ENCODE measurements at places on chromosomes 3 and 15. TPM values are rescaled to one million over a fixed set of nuclear protein-coding genes. Genes with fewer than 3 reads are reported as not detected.

GRCh38 chr3:100880072-100880471, 113.1 kb downstream of the ABI3BP start:
- H3K36me3 ChIP-seq: no peaks in the 10 kb centered on the region
- no peaks in the 10 kb centered on the region for H3K4me1 ChIP-seq
- H3K4me3 ChIP-seq: no peak overlapping the region
- H3K27ac ChIP-seq: no peak overlapping the region
- H3K27me3 ChIP-seq: peaks cover 2% of the 10 kb centered on the region
- no peak for DNase-seq

DNA sequence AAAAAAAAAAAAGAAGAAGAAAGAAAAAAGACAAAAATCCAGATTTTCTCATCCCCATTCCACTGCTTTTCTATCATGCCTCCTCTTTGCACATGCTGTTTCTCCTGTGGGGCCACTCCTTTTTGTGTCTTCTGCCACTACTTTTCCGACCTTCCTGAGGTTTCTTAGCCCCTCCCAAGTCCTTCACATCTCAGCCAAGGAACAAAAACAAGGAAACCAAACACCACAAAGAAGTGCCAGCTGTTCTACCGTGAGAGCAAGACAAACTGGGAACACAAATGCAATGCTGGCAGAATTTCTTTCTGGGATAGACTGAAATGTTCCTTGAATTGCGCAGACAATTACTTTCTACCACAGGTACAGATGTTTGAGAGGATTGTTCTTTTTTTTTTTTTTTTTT, 83.2 kb downstream of the MB21D2 start:
- no peak overlapping the region for H3K4me3 ChIP-seq
- no peaks in the 10 kb centered on the region for H3K27me3 ChIP-seq
- no peaks in the 10 kb centered on the region for H3K36me3 ChIP-seq
- H3K27ac ChIP-seq: no peak overlapping the region
- no peak for DNase-seq

The XCR1 gene
- polyA plus RNA-seq: not detected

The PAQR5 gene
- polyA plus RNA-seq: not detected

The SKOR1 gene
- polyA plus RNA-seq: not detected

- no peak overlapping the region for H3K4me3 ChIP-seq
- H3K27ac ChIP-seq: no peak overlapping the region
- no peak for DNase-seq
- no peaks in the 10 kb centered on the region for H3K36me3 ChIP-seq
Observed at GRCh38 chr3:43423142-43423541, 136.8 kb downstream of the SNRK start.

DNA sequence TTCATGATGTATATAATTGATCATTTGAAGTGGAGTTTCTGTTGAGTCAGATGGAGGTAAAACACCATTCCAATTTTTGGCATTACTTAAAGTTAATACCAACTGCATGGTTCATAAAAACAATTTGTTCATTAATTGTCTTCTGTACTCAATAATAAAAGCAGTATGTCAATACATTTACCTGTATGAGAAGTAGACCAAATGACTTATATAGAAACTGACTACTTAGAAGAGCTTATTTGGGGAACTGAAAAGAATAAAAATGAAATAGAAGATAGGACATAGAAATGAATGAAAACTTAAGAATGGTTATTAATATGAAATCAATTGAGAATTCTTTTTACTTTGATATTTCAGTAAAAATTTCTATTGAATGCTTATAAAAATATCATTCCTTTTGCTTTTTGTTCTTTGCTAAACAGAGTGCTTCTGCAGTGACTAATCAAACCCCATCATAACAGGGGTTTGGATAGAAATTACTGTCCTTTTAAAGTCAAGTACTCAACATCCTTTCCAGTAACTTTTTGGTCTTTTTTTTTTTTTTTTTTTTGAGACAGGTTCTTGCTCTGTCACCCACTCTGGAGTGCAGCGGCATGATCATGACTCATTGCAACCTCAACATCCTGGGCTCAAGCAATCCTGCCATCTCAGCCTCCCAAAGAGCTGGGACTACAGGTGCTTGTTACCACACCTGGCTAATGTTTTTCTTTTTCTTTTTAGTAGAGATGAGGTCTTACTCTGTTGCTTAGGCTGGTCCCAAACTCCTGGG, 6.5 kb upstream of the CRYBG3 start:
- no peak overlapping the region for H3K27ac ChIP-seq
- peaks cover 2% of the 10 kb centered on the region for H3K27me3 ChIP-seq
- H3K4me1 ChIP-seq: no peaks in the 10 kb centered on the region
- peak; percentile 81 for DNase-seq
- no peak overlapping the region for H3K4me3 ChIP-seq
- H3K36me3 ChIP-seq: no peaks in the 10 kb centered on the region

The CRYBG3 gene
- 1.1 TPM for polyA plus RNA-seq

DNA sequence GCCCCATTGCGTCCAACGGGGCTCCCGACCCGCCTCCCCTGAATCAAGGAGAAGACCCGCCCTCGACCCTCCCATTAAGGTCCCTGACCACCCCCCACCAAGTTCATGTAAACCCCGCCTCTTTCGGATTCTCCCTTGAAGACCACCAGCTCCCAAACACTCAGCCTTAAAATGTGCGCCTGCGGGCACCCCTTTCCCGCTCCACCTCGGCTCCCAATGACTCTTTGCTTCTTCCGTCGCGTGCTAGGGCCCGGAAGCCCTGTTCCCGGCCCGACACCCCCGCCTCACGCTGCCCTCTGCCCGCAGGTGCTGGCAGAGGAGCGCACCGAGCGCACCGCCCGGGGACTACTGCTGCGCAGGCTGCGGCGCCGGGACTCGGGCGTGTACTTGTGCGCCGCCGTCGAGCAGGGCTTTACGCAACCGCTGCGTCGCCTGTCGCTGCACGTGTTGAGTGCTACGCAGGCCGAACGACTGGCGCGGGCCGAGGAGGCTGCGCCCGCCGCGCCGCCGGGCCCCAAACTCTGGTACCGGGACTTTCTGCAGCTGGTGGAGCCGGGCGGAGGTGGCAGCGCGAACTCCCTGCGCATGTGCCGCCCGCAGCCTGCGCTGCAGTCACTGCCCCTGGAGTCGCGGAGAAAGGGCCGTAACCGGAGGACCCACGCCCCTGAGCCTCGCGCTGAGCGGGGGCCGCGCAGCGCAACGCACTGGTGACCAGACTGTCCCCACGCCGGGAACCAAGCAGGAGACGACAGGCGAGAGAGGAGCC, 2.7 kb upstream of the LSMEM2 start:
- no peak overlapping the region for H3K4me3 ChIP-seq
- no peak overlapping the region for H3K27ac ChIP-seq
- no peak for DNase-seq

The SLC28A2 gene
- polyA plus RNA-seq: not detected

GRCh38 chr3:171561596-171562323, 101.6 kb upstream of the TNIK start:
- no peaks in the 10 kb centered on the region for H3K27me3 ChIP-seq
- H3K36me3 ChIP-seq: no peaks in the 10 kb centered on the region
- DNase-seq: peak; percentile 45
- peak overlapping the region; percentile 58 for H3K27ac ChIP-seq
- peak overlapping the region; percentile 68 for H3K4me3 ChIP-seq
- peaks cover 9% of the 10 kb centered on the region for H3K4me1 ChIP-seq

DNA sequence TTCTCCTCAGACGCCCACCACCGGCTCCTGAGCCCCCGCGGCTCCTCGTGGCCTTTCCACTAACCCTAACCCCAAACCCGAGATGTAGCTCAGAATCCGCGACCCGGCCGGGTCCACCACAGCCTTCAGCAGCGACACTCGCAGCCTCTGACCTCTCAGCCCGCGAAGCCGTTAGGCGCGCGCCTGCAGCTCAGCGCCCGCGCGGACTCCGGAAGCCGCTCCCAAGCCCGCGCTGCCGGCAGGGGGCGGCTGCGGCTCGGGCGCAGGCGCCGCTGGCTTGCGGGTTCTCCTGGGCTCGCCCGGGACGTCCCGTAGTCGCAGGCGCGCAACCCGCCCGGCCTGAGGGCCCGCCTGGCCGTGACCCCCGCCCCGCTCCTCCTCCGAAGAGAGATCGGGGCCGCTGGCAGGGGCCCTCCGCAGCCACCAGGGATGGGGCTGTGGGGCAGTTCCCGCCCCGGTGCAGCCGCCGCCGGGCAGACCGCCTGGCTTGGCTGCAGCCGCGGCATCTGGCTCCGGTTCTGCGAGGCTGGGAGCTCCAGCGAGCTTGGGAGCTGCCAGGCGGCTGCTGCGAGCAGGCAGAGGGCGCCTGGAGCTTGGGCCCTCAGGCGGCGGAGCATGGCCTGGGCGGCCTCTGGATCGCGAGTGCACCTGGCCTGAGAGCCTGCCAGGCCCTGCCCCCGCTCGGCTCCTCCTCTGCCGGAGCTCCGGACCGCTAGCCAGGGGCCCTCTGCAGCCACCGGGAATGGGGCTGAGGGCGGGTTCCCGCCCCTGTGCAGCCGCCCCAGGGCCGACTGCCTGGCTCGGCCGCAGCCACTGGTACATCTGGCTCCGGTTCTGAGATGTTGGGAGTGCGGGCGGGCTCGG, 120.7 kb downstream of the LMLN start:
- no peak overlapping the region for H3K4me3 ChIP-seq
- peaks cover 32% of the 10 kb centered on the region for H3K27me3 ChIP-seq
- peaks cover 18% of the 10 kb centered on the region for H3K4me1 ChIP-seq
- H3K27ac ChIP-seq: no peak overlapping the region

Measured in CD4-positive, CD25-positive, alpha-beta regulatory T cell (primary cell).